ENCODE measurements at places on chromosomes 12 and 14.

DNA sequence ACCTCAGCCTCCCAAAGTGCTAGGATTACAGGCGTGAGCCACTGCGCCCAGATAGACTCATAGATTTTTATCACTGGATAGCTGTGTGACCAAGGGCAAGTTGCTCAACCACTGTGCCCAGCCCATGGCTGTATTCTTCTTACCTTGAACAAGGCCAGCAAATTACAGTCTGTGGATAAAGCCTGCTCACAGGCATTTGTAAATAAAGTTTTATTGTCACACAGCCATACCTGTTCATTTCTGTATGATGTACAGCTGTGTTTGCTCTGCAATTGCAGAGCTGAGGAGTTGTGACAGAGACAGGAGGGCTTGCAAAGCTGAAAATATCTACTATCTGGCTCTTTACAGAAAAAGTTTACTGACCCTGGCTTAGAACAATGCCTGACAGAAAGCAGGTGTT, 35.2 kb upstream of the LHX5 start:
- DNase-seq = no peak

GRCh38 chr14:77421201-77421600, 2.1 kb downstream of the NOXRED1 start:
- DNase-seq = peak; percentile 17

- no peak for DNase-seq
Observed at GRCh38 chr12:101566318-101566717, 28.5 kb upstream of the MYBPC1 start.

DNA sequence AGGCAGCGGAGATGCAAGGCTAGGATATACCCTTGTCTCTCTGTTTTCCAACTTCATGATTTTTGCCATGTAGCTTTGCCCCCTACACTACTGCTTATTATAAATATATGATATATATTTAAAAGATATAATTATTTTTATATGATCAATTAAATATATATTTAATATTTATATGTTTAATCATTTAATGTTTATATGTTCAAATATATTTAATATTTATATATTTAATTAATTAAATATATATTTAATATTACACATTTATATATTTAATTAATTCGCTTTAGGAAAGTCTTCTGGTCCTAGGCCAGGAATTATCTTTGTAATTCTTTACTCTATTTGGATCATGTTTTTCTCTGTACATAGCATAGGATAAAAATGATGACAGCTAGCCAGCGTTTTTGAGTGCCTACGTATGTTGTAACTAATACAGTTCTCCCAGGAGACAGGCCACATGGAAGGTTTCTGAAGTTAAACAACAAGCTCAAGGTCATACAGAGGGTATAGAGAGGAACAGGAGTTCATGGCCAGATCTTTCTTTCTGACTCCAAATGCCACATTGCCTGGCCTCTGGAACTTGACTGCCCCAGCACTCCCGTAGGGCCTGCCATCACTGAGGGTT, 192.5 kb downstream of the KCNA5 start:
- DNase-seq = no peak

GRCh38 chr12:7642876-7643309, 22.8 kb downstream of the APOBEC1 start:
- DNase-seq = peak; percentile 21

- no peak for DNase-seq
Observed at GRCh38 chr14:22893706-22894105, 10.7 kb downstream of the REM2 start.

GRCh38 chr12:100375038-100375735, 18.3 kb downstream of the SLC17A8 start:
- DNase-seq = peak; percentile 53

GRCh38 chr12:49057888-49058287, 2.7 kb downstream of the KMT2D start:
- DNase-seq = no peak

- no peak for DNase-seq
Observed at GRCh38 chr12:84596266-84596665, 316.3 kb downstream of the SLC6A15 start.

Measured in fibroblast of pulmonary artery (primary cell).